ENCODE measurements at places on chromosomes 2 and 18. TPM values are rescaled to one million over a fixed set of nuclear protein-coding genes. Genes with fewer than 3 reads are reported as not detected.

DNA sequence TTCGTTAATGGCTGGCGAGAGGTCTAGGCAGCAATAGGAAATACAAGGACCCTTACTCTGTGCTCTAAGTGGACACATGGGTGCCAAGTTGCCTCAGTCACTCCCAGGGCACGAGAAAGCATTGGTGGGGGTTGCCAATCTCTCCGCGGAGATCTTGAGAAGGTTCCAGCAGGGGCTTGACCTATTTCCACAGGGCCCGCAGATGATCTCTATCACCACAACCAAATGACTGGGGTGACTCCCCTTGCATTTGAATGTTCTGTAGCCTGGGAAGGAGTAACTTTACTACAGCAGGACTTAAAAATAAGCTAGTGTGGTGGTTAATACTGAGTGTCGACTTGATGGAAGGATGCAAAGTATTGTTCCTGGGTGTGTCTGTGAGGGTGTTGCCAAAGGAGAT, 8.1 kb downstream of the CDC42EP3 start:
- DNase-seq, result no peak

DNA sequence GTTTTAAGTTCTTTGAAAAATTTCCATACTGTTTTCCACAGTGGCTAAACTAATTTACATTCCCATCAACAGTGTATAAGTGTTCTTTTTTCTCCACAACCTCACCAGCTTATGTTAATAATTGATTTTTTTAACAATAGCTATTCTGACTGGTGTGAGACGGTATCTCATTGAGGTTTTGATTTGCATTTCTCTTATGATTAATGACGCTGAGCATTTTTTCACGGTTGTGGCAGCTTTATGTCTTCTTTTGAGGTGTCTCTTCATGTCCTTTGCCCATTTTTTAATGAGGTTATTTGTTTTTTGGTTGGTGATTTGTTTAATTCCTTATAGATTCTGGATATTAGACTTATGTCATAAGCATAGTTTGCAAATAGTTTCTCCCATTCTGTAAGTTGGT, 997.9 kb downstream of the SUCLG1 start:
- DNase-seq, result no peak

- DNase-seq, result peak; percentile 40
These were observed 25.4 kb downstream of the SP100 start for GRCh38 chr2:230441227-230441897.

- no peak for DNase-seq
These were observed 19.2 kb downstream of the SH3RF3 start for GRCh38 chr2:109148117-109148746.

- DNase-seq, result no peak
These were observed 435.8 kb upstream of the DDX18 start for GRCh38 chr2:117378653-117379052.

- DNase-seq, result no peak
These were observed 47.3 kb downstream of the SOCS6 start for GRCh38 chr18:70335892-70336726.

GRCh38 chr2:218249691-218250090, 11.1 kb upstream of the GPBAR1 start:
- no peak for DNase-seq

DNA sequence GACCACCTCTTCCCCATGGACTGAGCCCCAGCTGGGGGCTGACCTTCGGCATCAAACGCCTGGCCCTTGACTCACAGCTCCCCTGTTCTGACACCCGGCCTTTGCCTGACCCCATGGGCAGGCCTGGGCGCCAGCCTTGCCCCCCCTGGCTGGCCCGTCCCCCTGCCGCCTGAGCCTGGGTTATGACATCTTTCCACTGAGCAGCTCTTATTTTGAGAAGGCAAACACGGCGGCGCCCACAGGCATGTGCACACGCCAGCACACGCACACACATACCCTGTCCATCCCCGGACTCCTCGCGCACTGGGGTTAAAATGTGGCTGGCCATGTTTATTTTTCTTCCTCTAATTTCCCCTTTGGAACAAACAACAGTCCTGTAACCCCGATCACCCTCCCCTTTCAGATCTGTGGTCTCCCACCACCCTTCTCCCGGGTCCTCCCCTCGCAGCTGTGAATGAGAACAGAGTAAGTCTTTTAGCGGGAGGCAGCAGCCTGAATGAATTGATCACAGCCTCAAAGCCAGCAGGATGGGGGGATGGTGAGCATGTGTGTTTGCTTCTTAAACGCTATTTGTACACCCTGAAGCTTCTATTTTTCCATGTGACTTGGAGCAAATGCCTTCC, 11.8 kb upstream of the ATOH8 start:
- peak; percentile 94 for DNase-seq

DNA sequence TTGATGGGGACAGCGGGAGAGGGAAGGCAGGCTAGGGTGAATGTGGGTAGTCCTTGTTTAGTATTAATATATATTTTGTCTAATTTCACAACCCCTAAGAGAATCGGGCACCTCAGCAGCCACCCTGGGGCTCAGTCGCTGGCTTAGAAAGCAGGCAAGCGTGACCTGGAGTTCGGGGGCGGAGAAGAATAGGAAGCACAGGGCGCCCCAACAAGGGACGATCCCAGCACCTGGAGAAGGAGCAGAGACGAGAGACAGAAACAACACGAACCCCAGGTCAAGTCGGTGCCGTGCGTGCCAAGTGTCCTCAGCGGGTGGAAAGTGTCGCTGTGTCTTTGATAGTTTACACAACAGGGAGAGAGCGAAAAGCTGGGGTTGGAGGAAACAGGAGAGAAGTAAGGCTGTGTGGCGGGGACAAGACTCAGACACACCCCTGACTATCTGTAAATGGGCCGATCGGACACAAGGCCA, 95.4 kb downstream of the NFATC1 start:
- no peak for DNase-seq

DNA sequence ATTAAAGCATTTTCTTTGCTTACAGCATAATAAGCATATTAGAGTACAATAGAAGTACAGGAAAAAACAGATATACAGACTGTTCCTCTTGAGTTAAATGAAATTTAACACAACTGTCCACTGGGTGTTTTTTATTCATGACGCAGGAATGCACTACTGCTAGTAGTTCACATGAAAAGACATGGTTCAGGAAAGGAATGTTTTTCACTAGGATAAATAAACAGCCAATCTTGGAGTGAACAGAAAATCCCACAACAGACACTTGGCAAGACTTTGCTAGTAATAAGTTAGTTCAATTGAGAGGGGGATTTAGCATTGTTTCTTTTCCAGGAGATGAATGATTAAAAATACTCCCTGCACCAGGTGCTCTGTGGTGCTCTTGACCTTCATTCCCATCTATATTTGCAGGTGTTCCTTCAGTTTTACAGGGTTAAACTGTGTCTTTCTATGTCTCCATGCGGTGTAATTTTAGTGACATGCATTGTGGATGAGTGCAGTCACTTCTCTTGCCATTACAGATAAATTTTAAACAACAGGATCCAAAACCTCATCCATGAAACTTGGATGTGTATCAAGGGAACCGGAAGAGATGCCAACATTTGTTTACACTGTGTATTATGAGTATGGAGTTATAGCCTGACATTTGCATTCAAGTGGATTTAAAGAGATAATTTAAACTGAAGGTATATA, 796.6 kb downstream of the DSC3 start:
- DNase-seq, result peak; percentile 7

DNA sequence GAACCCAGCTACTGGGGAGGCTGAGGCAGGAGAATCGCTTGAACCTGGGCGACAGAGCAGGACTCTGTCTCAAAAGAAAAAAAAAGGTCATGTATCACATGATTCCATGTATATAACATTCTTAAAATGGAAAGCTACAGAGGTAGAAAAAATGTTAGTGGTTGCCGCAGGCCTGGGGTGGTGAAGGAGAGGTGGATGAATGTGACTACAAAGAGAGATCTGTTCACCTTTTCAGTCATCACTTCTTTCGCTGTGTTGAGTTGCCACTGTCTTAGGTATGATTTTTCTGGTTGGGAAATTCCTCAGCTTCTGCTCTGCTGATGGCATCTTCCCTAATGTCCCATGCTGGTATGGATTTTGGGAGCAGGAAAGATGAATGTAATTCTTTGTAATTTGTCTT, 5.3 kb upstream of the SNRNP27 start:
- DNase-seq, result no peak

Gene DNAH6
- not detected for total RNA-seq

Gene ANKMY1
- total RNA-seq, result 6.1 TPM

Gene TMEM237
- total RNA-seq, result 46.3 TPM

Gene KCNG2
- not detected for total RNA-seq

Gene MYOM1
- 0.02 TPM for total RNA-seq

Gene VSNL1
- 2.1 TPM for total RNA-seq

Gene GKN1
- not detected for total RNA-seq

Gene TMEM127
- 20.9 TPM for total RNA-seq

Gene NETO1
- total RNA-seq, result not detected

Gene STARD6
- not detected for total RNA-seq

Gene THADA
- 13.5 TPM for total RNA-seq

All from H4 (cell line).